ENCODE measurements at places on chromosomes 12 and 14. TPM values are rescaled to one million over a fixed set of nuclear protein-coding genes. Genes with fewer than 3 reads are reported as not detected.
A peak's percentile ranks its signal among the peaks of the same experiment; 100 is the strongest.

DNA sequence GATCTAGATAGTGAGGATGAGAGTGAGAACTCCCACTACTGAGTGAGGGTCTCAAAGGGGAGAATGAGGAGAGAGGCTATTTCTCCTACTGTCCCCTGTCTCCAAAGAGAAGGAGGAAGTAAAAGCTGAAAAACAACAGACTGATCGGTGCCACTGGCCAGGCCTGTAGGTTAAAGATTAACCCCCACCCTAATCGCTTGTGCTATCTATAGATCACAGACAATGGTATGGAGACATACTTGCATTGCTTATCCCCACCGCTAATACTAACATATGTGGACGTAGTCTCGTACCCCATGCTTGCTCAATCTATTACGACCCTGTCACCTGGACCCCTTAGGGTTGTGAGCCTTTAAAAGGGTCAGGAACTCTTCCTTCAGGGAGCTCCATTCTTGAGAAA is 777.9 kb upstream of the TMEM132C start:
- no peaks in the 10 kb centered on the region for H3K36me3 ChIP-seq
- DNase-seq = no peak
- no peak overlapping the region for H3K4me3 ChIP-seq
- H3K27ac ChIP-seq = no peak overlapping the region

PTPRB gene
- 0.65 TPM for polyA plus RNA-seq

DNA sequence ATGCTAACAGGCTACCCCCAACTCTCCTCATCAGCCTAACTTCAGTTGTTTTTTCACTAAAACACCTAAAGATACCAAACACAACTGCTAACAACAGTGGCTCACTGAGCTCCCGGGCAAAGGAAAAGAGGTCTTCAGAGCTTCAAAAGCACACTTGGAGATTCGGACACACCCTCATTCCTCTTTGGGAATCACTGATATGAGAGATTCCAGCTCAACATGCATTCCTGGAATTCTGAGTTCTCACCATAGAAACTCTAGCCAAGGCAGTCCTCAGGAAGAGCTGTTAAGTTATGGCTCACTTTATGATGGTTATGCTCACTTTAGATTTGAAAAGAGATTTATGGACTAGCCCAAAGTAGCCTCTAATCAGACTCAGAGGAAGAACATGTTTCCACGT is 40.1 kb downstream of the STXBP6 start:
- DNase-seq = peak; percentile 15
- H3K27ac ChIP-seq = no peak overlapping the region
- H3K4me1 ChIP-seq = peaks cover 36% of the 10 kb centered on the region

DNA sequence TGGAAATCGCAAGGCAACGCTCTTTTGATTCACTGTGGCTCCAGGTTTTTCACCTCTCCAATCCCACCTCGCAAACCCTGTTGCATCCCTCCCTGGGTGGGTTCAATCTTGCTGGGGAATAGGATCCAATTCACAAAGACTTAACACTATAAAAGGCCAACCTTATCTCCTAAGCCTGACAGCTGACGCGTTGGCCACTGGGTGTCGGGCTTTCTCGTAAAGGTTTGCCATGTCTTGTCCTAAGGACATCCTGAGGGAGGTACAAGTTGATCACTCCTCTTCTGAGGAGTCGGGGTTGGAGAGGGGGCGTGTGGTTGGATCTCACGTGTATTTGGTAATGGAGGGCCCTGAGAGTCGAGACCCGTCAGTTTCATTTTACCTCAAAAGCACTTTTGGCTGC is 112.6 kb upstream of the FZD10 start:
- no peak overlapping the region for H3K4me3 ChIP-seq
- no peak overlapping the region for H3K27ac ChIP-seq
- H3K36me3 ChIP-seq = no peaks in the 10 kb centered on the region
- no peaks in the 10 kb centered on the region for H3K4me1 ChIP-seq

DNA sequence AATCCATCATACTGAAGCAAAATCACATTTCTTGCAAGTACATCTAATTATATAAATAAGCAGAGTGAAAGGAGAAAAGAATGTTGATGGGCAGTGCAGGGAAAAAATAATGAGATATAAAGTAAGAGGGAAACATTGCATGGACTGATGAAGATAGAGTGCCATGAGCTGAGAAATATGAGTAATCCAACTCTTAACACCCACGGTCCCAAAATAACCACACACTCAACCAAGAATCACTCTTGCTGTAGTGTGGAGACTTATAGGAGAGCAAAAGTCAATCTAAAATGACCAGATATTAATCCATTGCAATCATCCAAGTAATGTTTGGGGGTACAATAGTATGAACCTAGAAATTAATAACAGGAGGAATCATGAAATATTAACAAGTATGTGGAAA is 40.2 kb downstream of the MYF5 start:
- no peaks in the 10 kb centered on the region for H3K4me1 ChIP-seq
- no peaks in the 10 kb centered on the region for H3K27me3 ChIP-seq
- H3K27ac ChIP-seq = no peak overlapping the region
- no peak for DNase-seq
- H3K36me3 ChIP-seq = no peaks in the 10 kb centered on the region

KCNC2 gene
- not detected for polyA plus RNA-seq

DNA sequence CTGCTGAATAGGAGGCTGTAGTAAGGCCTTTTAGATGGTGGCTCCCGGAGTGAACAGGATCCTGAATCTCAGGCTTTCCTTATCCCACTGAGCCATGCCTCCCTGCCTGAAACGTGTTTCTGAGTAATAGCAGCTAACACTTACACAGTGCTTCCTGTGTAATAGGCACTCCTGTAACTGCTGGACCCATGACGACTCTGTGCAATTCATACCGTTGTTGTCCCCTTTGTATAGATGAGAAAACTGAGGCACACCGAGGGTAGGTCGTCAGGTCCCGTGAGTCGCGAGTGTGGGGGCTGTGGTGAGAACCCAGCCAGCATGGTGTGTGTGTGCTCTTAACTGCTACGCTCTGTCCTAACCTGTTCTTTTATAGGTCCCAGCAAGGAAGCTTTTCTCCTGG is 193.6 kb downstream of the CACNA1C start:
- no peak overlapping the region for H3K27ac ChIP-seq
- DNase-seq = no peak
- no peaks in the 10 kb centered on the region for H3K36me3 ChIP-seq
- H3K4me1 ChIP-seq = no peaks in the 10 kb centered on the region
- H3K4me3 ChIP-seq = no peak overlapping the region
- no peaks in the 10 kb centered on the region for H3K27me3 ChIP-seq

DNA sequence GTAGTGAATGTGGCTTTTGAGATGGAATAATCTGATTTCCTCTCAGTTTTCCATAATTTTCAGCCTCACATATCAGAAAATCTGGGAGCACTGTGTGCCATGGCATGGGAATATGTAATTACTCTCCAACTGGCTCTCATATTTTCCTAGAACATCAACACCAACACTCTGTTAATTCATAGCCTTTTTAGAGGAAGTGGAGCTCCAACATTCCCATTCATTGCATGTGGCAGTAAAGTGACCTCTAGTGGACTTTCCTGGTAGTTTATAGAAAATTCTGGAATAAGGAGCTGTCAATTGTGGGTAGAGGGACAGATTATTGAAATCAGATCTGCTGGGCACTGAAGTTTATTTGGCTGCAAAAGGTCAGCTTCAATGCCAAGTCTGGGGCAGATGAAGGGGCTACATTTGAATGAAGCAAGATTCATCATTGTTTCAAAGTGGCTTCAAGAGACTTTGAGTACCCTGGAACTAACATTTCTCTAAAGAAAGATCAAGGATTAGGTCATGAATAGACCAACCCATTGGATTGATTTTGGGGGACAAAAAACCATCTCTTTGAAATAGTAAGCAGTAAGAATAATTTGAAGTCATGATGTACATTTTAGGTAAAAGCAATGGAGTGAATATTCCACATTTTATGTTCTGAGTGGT is 23.6 kb upstream of the USP44 start:
- no peak overlapping the region for H3K4me3 ChIP-seq
- H3K4me1 ChIP-seq = no peaks in the 10 kb centered on the region

SLC6A12 gene
- polyA plus RNA-seq = not detected

LARP4 gene
- polyA plus RNA-seq = 33.2 TPM

KIF5A gene
- 0.05 TPM for polyA plus RNA-seq

DNA sequence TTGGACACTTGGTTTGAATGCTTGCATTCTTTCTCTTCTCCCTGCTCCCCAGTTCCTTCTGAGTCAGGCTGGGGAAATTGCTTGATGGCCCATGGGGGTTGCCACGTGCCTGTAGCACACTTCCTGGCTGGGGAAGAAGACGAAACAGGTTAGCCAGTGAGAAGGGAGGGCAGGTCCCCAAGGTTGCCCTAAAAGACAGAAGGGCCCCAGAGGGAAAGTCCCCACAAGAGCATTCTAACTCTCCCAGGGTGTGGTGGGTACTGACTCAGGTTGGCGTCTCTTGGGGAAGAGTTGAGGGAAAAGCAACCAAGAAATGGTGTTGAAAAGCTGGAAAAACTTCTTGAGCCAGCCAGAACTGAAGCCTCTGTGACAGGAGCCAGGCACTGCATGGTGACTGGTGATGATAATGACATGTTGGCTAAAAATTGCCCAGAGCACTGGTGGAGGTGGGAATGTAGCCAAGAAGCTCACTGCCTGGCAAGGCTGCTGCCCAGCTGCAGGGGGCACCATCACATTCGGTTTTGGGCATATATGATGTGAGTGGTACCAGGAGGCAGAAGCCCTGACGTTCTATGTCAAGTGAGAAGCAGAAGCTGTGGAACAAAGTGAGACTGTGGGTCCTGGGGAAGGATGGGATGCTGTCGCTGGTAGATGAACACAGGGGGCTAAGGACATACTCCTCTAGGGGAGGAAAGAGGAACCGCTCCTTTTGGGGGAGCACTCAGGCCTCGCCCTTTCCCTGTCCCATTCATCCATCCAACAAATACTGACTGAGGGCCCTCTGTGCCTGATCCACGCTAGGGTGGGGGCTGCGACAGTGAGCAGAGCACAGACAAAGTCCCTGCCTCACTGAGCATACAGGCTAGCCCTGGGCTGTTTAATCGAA is 8.1 kb upstream of the RABGGTA start:
- peaks cover 24% of the 10 kb centered on the region for H3K4me1 ChIP-seq
- H3K27ac ChIP-seq = no peak overlapping the region
- no peak overlapping the region for H3K4me3 ChIP-seq
- no peaks in the 10 kb centered on the region for H3K36me3 ChIP-seq
- DNase-seq = no peak

- no peaks in the 10 kb centered on the region for H3K4me1 ChIP-seq
- DNase-seq = no peak
- H3K36me3 ChIP-seq = no peaks in the 10 kb centered on the region
- no peak overlapping the region for H3K27ac ChIP-seq
- H3K27me3 ChIP-seq = no peaks in the 10 kb centered on the region
- H3K4me3 ChIP-seq = no peak overlapping the region
These were observed 80.2 kb downstream of the RMST start for GRCh38 chr12:97542666-97543280.

- peaks cover 10% of the 10 kb centered on the region for H3K4me1 ChIP-seq
- no peaks in the 10 kb centered on the region for H3K36me3 ChIP-seq
- no peak overlapping the region for H3K27ac ChIP-seq
- no peaks in the 10 kb centered on the region for H3K27me3 ChIP-seq
These were observed 116.4 kb downstream of the SLC38A1 start for GRCh38 chr12:46152456-46152855.

- H3K36me3 ChIP-seq = no peaks in the 10 kb centered on the region
- H3K4me3 ChIP-seq = no peak overlapping the region
- peaks cover 65% of the 10 kb centered on the region for H3K27me3 ChIP-seq
- no peaks in the 10 kb centered on the region for H3K4me1 ChIP-seq
These were observed 652 bp upstream of the LRCOL1 start for GRCh38 chr12:132610866-132611602.

C1S gene
- 6.0 TPM for polyA plus RNA-seq

DNA sequence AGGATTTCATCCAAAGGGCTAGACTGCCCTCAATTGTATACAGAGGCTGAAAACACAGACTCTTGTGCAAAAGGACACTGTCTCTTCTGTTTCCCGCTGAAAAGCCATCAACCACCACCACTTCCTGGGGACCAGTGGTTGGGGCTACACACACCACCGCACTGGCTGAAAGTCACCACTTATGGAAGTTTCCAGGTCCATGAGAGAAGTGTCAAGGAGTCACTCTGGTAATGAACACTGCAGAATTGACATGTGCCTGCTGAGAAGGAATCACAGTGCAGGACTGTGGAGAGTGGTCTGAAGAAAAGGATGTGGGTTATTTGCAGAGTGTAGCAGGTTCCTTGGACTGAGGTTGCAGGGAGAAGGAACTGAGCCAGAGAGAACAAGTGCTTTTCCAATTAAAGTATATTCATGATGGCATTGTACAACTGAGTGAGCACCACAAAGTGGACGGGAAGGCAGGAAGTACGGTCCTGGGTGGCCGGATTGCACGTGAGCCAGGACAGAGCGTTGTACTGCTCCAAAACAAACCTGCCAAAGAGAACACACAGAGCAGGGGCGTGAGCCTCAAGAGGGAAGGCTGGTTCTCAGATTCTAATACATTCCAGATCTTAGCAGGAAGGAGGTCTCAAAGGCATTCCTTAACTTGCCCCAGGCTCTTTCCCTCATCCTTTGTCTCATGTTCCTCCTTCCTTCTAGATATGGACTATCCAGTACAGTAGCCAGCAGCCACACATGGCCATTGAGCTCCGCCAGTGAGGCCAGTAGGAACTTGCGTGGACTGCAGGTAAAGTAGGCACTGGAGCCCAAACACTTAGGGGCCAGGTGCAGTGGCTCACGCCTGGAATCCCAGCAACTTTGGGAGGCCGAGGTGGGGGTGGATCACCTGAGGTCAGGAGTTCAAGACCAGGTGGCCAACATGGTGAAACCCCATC is 316.4 kb downstream of the MED13L start:
- H3K27ac ChIP-seq = no peak overlapping the region
- no peaks in the 10 kb centered on the region for H3K27me3 ChIP-seq
- H3K36me3 ChIP-seq = peaks cover 24% of the 10 kb centered on the region
- no peak overlapping the region for H3K4me3 ChIP-seq
- no peaks in the 10 kb centered on the region for H3K4me1 ChIP-seq

DNA sequence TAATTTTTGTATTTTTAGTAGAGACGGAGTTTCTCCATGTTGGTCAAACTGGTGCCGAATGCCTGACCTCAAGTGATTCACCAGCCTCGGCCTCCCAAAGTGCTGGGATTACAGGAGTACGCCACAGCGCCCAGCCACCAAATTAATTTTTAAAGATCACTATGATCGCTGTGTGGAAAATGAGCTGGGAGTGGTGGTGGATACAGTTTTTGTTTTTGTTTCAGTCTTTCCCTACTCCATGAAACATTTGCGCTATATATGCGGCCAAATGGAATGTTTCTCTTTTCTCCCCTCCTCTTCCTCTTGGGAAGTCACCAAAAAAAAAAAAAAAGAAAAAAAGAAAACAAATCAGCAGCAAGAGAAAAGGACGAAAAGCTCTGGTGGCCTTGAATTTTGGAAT is 20.8 kb upstream of the P2RX4 start:
- no peak for DNase-seq
- H3K4me3 ChIP-seq = no peak overlapping the region
- H3K27me3 ChIP-seq = no peaks in the 10 kb centered on the region
- no peaks in the 10 kb centered on the region for H3K36me3 ChIP-seq
- no peak overlapping the region for H3K27ac ChIP-seq

TMEM132C gene
- polyA plus RNA-seq = not detected

GTF2H3 gene
- 60.8 TPM for polyA plus RNA-seq

SMOC1 gene
- 18.8 TPM for polyA plus RNA-seq

PDE6H gene
- polyA plus RNA-seq = not detected

ACVRL1 gene
- not detected for polyA plus RNA-seq

All from keratinocyte (primary cell).